ENCODE measurements at places on chromosomes 4 and X.

DNA sequence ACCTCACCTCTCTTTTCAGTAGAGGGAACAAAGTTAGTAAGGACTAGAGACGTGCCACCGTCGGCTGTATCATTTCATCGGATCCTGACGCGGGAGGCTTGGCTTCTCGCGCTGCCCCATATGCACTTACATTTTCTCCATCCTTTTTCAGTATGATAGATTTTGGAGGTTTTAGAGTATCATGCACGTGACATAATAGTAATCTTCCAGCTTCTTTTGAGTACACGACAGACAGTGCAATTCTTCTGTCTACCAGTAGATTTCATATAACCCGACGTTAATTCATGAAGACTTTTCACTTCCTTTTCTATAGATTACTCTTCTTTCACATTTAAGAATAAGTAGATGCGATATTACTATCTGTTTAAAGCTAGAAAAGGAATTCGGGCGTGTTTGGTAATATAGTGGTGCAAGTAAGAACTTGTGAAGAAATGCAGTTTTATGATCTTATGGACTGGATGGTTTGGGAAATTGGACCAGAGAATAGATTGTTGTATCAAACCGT lies 1.0 kb downstream of the CDS1 start:
- DNase-seq: no peak

GRCh38 chr4:181234951-181235680 lies 1008.1 kb upstream of the TENM3 start:
- no peak for DNase-seq

DNA sequence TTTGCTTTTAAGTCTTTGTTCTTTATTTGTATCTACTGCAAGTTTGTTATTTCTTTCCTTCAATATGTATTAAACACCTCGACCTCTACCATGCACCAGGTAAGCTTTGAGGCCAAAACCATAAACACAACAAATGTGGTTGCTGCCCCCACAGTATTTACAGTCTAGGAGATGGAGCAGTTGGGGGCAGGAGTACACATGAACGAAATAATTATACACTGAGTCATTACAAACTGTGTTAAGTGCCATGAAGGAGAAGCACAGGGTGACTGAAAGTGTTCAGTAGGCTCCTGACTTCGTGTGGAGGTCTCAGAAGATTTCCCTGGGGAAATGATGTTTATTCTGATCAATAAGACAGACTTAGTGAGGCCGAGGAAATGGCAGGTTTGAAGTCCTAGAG lies 30.3 kb downstream of the SLC25A43 start:
- no peak for DNase-seq

GRCh38 chr4:98656443-98656842 lies 2.0 kb downstream of the TSPAN5 start:
- DNase-seq: no peak

DNA sequence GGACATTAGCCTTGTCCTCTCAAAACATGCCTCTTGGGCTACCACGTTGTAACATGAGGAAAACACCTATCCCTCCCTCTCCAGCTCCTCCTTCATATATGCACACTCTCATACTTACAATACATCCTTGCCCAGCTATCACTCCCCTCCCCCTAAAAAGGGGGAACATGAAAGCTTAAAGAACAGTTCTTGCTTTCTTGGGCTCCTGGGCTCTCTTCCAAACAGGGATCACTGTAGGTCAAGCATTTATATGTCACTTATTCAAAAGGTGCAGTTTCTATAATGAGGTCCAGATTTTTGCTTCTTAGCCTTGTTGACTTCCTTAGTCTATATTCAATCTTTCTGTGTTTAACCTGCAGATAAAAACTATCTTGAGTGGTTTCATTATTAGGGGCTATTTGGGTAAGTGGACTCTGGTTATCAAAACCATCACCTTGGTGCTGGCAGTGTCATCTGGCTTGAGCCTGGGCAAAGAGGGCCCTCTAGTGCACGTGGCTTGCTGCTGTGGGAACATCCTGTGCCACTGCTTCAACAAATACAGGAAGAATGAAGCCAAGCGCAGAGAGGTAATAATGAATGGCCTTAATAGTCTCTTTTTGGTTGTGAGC lies 119.4 kb downstream of the AKAP4 start:
- DNase-seq: no peak

- no peak for DNase-seq
These were observed 196.0 kb upstream of the RBPJ start for GRCh38 chr4:26124753-26125321.

DNA sequence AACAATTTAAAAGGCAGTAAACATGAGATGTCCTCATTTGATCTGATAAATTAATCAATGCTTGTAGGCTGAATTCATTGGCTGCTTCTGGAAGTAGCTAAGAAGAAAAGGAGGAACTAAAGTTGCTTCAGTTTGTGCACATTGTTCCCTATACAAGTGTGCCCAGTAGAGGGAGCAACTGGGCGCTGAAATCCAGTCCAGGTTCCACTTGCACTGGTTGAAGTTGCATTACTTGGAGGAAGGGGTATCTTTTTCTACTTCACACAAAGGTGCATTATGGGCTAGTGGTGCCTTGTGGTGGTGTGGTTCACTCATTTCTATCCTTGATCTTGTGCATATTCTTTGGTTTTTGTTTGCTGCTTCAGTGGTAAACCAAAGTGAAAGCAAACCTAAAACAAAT lies 67.9 kb upstream of the SOX3 start:
- no peak for DNase-seq

DNA sequence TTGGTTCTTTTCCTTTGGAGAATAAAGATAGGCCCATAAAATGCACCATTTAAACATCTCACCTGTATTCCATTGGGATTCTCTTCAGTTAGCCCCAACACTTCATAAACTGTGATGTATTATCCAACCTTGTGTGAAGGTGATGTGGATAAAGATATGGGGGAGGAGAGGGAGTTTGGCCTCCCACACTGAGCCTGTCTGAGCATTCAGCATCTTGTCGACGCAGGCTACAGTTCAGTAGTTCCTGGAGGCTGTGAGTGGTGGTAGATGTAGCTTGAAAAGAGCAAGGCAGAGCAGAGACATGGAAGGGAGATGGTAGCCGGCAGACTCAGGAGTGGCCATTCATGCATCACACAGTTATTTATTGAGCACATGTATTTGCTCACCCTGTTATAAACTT lies 292.4 kb upstream of the PITX2 start:
- no peak for DNase-seq

GRCh38 chr4:13612569-13612968 lies 15.0 kb downstream of the BOD1L1 start:
- no peak for DNase-seq

GRCh38 chrX:48475774-48476577 lies at the start of gene FTSJ1:
FTSJ1 (plus strand) TSS chrX:48476199; CDS start chrX:48478048, 1,849 bp downstream.
- peak; percentile 78 for DNase-seq
